ENCODE measurements at places on chromosomes 12 and 14.

GRCh38 chr12:109464642-109465351 is 12.3 kb downstream of the KCTD10 start:
- no peak for DNase-seq

DNA sequence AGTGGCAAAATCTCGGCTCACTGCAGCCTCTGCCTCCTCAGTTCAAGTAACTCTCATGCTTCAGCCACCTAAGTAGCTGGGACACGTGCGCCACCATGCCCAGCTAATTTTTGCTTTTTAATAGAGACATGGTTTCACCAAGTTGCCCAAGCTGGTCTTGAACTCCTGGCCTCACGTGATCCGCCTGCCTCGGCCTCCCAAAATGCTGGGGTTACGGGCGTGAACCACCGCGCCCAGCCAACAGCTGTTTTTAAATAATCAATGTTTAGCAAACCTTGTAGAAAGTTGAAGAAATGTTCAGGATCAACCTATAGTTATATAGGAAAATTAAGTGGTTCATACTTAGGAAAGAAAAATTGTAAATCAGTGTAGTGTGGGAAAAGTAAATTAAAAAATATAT is 6.0 kb upstream of the HSP90AA1 start:
- no peak for DNase-seq

DNA sequence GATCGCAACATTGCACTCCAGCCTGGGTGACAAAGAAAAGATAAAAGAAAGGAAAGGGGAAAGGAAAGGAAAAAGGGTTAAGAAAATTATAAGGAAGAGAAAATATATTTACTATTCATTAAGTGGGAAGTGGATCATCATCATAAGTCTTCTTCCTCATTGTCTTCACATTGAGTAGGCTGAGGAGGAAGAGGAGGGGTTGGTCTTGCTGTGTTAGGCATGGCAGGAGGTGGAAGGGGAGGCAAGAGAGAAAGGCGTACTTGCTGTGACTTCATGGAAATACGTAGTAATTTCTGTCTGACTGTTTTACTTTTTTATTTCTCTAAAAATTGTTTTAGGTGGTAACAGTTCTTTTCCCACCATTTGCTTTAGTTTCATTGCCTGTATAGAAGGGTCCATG is 26.2 kb downstream of the FAM177A1 start:
- no peak for DNase-seq

- no peak for DNase-seq
Observed at GRCh38 chr12:66627270-66627987, 51.4 kb downstream of the GRIP1 start.

GRCh38 chr14:105062048-105062433 is 3.2 kb downstream of the GPR132 start:
- DNase-seq = no peak

GRCh38 chr14:94058674-94059138 is 22.3 kb downstream of the DDX24 start:
- no peak for DNase-seq

GRCh38 chr14:58747181-58747580 is 109.4 kb downstream of the DACT1 start:
- DNase-seq = no peak

- no peak for DNase-seq
Observed at GRCh38 chr12:51730745-51731144, 117.8 kb downstream of the FIGNL2 start.

DNA sequence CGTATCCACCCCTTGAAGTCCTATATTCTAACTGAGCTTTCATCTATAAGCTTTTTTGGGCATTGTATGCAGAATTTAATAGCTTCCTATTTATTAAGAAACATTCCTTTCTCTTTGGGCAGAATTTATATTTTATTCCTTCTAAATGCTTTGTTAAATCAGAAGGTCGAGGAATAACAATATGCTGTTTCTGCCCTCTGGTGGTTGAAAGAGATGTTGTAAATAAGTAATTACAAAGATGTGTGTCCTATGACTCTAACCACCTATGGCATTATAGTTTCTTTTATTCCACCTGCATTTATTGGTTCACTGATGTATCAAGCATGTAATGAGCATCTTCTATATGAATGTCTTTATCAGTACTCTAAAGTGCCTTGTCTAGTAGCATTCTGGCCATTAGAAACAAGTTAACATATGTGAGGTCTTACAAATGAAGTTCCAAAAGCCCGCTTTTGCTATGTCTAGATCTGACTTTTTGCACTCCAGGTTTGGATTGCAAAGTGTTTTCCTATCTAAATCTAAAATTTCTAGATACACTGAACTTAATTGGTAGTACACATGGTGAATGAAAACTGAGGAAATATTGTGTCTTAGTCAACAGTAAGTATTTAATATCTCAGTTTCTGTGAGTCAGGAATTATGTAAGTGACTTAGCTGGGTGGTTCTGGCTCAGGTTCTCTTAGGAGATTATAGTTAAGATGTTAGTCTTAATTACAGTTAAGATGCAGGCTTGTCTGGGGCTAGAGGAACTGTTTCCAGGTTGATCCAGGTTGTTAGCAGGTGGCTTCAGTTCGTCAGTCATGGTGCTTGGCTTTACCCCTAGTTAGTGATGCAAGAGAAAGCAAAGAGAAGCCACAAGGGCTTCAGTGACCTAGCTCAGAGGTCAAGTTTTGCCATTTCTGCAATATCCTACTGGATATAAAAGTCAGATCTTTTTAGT is 57.5 kb downstream of the PLEKHA5 start:
- no peak for DNase-seq

DNA sequence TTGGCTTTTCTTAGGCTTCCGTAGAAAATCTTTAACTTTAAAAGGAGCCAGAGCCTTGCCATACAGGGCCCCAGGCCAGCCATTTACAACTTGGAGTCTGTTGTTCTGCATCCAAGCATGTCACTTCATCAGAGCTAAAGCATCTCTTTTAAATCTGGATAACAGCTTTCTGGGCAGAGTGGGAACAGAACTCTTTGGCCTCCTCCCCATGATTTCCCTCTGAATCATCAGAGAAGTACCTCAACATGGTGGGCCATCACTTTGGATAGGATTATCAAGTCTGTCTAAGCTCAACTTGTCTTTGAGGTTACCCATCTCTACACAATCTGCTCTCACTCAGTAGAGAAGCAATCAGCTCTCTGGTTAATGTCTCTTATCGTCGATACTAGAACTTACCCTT is 170.9 kb downstream of the SLC6A15 start:
- no peak for DNase-seq

DNA sequence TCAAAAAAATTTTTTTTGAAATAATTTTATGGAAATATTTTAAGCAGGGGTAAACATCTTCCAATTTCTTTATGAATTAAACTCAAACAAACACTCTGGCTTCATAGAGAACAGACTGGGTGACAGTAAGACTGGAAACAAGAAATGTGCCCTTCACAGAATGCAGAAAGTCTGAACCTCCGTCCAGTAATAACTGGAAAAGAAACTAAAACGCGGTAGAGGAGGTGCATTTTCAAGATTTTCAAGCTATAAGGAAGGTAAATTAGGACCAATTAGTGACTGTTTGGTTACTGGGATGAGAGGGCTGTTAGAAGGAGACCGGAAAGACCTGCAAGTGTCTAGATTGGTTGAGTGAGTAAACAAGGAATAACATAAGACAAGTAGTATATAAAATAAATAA is 245.7 kb downstream of the CEP128 start:
- DNase-seq = no peak

All from stimulated activated CD4-positive, alpha-beta T cell treated with anti-CD3 and anti-CD28 coated beads, Interleukin-12 subunit alpha, Interleukin-12 subunit beta, amount 100 ng/mL, for 24 hours (primary cell).